A549 treated with Hydrocortisone at 1 μM for 4 hours (cell line): ENCODE measurements at places on chromosomes 7 and 10. TPM values are rescaled to one million over a fixed set of nuclear protein-coding genes. Genes with fewer than 3 reads are reported as not detected.

The ZNF33A gene
- 5.3 to 8.9 TPM (median 7.9 TPM) in 5 replicates for total RNA-seq

The ENKUR gene
- 0.17 to 0.41 TPM (median 0.24 TPM) in 5 replicates for total RNA-seq

The WNT2 gene
- total RNA-seq = 0.02 TPM in 1 of 5 replicates, not detected in the others

The HOXA13 gene
- total RNA-seq = 2.0 to 2.7 TPM (median 2.2 TPM) in 5 replicates

The HOXA6 gene
- 1.1 to 1.6 TPM (median 1.3 TPM) in 5 replicates for total RNA-seq

The EPHA1 gene
- 0.02 to 0.21 TPM (median 0.10 TPM) in 4 of 5 replicates, not detected in the other for total RNA-seq

The HEPACAM2 gene
- total RNA-seq = not detected in 5 replicates

The PTPRZ1 gene
- total RNA-seq = not detected in 5 replicates

The TMEM60 gene
- 24.1 to 28.8 TPM (median 27.3 TPM) in 5 replicates for total RNA-seq
